ENCODE measurements at places on chromosomes 6 and 20.
A peak's percentile ranks its signal among the peaks of the same experiment; 100 is the strongest.

DNA sequence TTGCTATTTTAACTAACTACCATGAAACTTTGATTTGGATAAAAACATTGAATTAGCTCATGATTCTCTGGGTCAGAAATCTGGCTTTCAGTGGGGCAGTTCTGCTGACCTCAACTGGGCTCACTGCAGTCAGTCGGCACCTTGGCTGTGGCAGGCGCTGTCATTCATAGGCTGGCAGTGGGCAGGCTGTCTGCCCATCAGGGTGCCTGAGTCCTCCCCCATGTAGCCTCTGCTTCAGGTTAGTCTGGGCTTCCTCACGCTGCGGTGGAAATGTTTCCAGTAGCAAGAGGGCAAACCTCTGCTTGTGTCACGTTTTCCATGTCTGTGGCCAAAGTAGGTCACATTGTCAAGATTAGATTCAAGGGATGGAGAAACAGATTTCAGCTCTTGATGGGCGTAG, 251.0 kb upstream of the TCF21 start:
- DNase-seq: no peak

DNA sequence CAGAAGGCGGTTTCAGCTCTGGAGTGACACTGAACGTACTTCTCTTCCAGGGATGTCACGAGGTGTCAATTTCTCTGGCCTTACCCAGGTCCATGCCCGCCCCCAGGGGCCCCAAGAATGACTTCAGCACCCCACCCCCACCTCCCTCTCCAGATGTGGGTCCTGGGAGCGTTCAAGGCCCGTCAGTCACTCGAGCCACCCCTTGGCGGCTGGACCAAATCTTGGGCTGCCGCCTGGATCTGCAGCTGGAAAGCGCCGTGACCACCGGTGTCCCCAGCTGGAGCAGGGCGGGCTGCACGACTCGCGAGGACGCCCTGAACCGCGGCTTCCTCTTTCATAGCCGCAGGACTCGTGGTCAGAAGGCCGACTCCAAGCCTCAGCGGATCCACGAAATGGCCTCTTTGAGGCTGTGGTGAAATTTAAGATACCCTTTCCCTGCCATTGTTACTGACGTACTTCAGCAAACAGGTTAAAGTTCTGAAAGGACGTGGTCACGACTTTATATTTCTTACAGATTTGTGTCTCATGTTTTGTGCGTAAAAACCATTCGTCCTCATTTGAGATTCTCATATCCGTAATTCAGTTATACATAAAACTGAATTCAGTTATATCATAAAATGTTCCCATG, 29.3 kb downstream of the TRIM38 start:
- no peak for DNase-seq

DNA sequence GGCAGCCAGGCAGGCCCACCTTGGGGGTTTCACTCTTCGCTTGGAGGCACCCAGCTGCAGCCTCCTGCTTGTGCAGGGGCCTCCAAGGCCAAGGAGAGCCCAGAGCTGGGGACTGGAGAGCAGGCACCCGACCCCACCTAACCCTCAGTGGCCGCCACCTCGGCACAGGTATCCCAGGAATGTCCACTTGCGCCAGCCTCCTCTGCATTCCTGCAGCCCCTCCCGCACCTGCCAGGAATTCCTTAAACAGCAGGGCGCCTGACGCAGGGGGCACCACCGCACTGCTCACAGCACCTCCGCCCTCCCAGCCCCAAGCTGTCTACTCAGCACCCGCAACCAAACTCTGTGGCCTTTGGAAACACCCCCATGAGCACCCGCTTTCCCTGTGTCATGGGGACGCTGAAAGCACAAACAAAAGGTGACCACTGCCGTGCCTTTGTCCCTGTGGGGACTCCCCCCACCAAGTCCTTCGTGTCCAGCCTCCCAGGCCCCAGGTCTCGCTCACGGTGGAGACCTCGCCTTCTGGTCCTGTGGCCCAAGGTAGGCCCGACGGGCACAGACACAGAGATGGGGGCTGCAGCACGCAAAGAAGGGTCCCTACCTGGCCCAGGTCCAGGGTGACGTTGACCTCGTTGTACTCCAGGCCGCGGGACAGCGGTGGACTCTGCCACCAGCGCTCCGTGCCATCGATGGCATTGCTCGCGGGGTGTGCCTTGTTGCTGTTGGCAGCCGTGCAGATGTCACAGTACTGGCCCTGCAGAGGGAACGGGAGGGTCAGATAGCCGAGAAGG, 5.1 kb downstream of the LAMA5 start:
- DNase-seq: no peak

DNA sequence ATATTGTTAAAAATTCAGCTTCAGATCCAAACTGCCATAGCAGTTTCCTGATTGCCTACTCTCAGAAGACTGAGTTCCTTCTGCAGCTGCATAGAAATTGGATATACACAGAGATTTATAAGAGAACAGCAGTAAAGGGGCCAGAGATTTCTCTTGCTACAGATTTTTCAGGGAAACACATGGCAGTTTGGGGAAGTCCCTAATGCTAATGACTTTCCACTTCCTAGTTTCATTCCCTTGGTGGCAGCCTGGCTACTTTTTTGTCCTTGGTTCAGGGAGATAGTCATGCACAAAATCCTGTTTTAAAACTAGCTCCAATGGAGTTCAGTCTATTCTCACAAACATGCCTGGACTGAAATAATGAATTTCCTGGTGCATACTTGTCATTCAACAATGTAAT, 125.3 kb upstream of the PLCB4 start:
- no peak for DNase-seq

DNA sequence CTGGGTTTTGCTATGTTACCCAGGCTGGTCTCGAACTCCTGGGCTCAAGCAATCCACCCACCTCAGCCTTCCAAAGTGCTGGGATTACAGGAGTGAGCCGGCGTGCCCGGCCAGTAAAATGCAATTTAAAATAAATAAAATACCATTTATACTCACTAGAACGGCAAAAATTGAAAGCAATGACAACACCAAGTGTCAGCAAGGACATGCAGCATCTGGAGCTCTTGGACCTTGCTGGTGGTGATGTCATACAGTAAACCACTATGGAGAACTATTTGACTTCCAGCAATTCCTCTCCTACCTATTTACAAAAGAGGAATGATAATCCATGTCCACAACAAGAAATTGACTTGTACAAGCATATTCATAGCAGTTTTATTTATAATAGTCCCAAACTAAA, 105.7 kb upstream of the PHACTR1 start:
- no peak for DNase-seq

GRCh38 chr6:138943089-138943625, 44.9 kb downstream of the REPS1 start:
- no peak for DNase-seq

- DNase-seq: no peak
Observed at GRCh38 chr6:55802259-55802658, 73.1 kb downstream of the BMP5 start.

- no peak for DNase-seq
Observed at GRCh38 chr6:37110500-37111461, 59.2 kb upstream of the PIM1 start.

DNA sequence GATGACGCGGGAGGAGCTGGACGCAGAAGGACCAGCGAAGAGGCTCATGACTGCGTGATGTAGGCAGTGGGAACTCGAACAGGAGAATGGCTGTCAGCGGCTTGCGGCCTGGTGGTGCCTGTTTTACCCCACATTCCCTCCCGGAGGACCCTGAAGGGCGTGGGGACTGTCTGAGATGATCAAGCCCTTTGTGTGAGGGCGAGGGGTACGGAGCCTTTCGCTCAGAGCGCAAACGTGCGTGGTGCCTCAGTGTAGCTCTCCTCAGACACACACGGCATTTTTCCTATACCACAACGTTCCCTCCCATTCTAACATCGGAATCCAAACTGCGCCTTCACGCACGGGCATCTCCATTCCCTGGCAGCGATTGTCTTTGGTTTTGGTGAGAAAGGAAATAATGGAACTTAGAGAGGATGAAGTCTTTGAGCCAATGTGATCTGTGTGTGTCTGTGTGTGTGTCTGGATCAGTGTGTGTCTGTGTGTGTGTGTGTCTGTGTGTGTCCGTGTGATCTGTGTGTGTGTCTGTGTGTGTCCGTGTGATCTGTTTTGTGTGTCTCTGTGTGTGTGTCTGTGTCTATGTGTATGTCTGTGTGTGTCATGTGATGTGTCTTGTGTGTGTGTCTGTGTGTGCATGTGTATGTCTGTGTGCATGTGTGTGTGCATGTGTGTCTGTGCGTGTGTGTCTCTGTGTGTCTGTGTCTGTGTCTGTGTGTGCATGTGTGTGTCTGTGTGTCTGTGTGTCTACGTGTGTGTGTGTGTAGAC, 5.3 kb downstream of the PTK6 start:
- peak; percentile 37 for DNase-seq

- DNase-seq: peak; percentile 88
Observed at GRCh38 chr20:56628873-56629463, at the start of gene TFAP2C. TSS of gene TFAP2C (plus strand) at chr20:56629306. CDS start at chr20:56629545, 239 bp downstream.

GRCh38 chr20:36074983-36075382, 79.6 kb upstream of the EPB41L1 start:
- DNase-seq: no peak

DNA sequence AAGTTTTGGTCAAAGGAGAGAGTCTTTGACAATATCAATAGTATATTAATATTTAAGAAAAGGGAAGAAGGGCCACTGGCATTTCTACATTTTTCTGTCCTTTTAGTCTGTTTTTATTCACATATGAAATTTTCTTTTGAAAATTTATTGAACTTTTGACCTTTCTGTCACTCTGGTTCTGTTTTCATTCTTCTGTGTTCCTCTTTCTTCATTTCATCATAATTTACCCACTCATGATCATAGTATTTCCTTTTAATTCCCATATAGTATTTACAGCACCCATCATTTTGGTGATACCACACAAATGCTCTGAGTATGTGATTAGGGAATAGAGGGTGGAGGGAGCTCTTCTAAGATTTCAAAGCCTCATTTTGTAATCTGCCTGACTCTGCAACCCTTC, 142.8 kb downstream of the GJA1 start:
- no peak for DNase-seq

DNA sequence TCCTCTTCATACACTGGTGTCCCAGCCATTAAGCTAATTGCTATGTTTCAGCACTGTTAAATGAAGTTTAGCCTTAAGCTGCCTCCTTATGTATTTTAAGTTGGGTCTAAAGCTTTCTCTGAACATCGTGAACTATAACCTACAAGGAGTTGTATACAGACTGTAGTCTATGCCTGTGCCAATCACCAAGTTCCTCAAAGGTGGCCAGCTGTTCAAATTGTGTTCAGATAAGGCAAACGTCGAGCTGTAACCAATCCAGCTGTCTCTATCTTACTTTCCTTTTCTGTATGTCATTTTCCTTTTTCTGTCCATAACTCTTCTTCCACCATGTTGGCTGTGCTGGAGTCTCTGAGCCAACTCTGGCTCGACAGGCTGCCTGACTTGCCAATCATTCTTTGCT, 199.6 kb downstream of the OGFRL1 start:
- DNase-seq: no peak

DNA sequence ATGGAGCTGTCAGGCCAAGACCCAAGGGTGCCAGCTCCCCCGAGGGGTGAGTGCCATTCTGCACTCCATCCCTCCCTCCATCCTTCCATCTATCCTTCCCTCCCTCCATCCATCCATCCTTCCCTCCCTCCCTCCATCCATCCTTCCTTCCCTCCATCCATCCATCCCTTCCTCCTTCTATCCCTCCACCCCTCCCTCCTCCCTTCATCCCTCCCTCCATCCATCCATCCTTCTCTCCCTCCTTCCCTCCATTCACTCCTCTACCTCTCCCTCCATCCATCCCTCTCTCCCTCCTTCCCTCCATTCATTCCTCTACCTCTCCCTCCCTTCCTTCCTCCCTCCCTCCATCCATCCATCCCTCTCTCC, 41.3 kb upstream of the MRGBP start:
- DNase-seq: no peak

GRCh38 chr6:136956590-136957544, 34.8 kb downstream of the SLC35D3 start:
- DNase-seq: no peak

DNA sequence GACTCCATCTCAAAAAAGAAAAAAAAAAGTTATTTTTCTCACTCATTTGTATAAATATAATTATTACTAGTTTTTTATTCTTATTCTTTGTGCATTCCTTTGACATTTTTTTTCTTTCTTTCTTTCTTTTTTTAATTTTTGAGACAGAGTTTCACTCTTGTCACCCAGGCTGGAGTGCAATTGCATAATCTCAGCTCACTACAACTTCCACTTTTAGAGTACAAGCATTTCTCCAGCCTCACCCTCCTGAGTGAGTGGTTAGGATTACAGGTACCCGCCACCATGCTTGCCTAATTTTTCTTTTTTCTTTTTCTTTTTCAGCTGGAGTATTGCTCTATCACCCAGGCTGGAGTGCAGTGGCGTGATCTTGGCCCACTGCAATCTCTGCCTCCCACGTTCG, 51.4 kb upstream of the JARID2 start:
- DNase-seq: no peak

- no peak for DNase-seq
Observed at GRCh38 chr20:9499126-9499899, 15.1 kb upstream of the LAMP5 start.

GRCh38 chr6:167238146-167238693, 52.9 kb upstream of the UNC93A start:
- no peak for DNase-seq

DNA sequence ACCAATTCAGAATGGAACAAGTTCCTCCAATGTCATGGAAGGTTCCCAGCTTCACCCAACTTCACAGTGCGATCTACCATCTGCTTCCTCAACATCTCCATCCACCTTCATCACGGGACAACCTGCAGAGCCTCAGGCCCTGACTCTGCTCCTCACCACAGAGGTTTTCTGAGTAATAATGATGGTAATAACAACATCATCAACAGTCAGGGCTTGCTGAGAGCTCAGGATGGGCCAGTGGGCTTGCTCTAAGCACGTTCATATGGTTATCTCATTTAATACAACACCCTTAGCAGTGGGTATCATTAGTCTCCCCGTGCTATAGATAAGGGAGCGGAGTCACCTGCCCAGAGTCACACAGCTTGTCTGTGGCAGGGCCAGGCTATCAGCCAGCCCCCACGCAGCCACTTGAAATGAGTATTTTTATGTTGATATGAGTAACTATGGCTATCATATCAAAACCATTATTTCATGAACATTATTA, 38.6 kb downstream of the PREX1 start:
- DNase-seq: no peak

DNA sequence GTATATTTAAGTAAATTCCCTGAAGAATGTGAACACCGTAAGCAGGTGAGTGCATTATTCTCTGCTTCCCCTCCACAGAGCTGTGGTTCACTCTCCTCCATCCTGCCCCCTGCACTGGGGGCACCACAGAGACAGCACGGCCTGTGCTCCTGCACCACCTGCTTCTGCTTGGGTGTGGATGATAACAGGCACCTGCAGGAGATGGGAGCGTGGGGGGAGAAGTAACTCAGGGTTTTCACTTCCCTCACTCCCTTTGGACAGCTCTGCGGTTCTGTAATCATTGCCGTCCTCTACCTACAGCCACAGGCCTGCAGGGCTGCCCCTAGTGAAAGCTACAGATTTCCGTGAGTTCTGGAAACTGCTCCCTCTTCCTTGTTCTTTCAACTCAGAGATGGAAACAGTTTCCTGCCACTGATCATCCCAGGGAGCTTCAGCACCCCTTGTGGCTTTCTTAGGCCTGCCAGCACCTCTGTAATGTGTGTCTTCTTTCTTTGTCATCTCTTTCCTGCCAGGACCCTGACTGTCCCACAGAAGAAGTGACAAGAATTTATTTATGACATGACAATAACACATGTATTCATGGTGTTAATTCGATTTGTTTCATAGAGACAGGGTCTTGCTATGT, 21.3 kb upstream of the MICB start:
- DNase-seq: no peak
